NCI-H345 (cell line): ENCODE measurements at places on chromosomes 13 and 19.

- no peak for DNase-seq
Observed at GRCh38 chr13:31101472-31102170, 60.1 kb downstream of the HSPH1 start.

- DNase-seq = no peak
Observed at GRCh38 chr13:44904967-44905366, 84.3 kb downstream of the NUFIP1 start.

DNA sequence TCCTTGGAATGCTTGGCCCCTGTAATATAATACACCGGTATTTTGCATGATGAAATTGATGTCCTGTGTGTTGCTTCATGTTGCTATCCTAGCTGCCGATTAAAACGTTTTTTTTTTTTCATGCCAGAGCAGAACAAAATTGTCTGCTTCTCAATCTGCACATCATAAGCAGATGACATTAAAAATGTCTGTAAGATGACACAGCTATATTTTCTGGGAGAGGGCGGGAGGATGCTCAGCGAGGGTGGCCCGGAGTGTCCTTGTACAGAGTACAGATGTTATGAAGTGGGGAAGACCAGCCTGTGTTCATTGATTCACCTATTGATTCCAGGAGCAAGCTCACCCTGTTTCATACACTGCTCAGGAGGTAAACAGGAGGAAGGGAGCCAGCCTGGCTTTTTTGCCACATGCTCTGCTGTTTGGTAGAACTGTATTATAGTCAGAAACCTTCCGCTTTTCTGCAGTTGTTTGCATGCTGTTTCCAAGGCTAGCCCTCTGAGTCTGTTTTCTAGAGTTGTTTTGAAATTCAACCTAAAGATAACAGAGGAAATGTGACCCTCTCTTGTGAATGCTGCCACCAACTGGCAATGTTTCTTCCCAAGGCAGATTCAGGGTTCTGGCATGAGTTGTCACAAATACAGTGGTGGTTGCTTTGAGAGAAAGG lies 4.7 kb upstream of the IRS2 start:
- DNase-seq = peak; percentile 63

- DNase-seq = no peak
Observed at GRCh38 chr13:113937073-113937472, 36.8 kb downstream of the C13orf46 start.

DNA sequence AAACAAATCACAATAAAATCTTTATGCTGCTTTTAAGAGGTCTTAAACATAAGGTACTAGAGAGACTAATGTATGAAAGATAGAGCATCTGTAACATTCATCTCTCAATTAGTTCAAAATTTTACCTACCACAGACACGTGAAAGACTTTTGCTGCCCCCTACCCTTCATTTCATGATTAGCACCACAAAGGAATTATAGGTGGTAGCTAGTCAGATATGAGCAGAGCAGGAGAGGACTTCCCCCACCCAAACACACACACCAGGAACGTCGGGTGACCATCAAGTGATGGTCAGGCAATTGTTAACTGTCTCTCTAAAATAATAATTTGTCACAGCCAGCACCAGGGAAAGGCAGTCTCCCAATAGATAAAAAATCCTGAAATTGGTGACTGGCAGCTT lies 1531.7 kb upstream of the SPRY2 start:
- peak; percentile 25 for DNase-seq
